NB4 (cell line): ENCODE measurements at places on chromosomes 2 and 18.

DNA sequence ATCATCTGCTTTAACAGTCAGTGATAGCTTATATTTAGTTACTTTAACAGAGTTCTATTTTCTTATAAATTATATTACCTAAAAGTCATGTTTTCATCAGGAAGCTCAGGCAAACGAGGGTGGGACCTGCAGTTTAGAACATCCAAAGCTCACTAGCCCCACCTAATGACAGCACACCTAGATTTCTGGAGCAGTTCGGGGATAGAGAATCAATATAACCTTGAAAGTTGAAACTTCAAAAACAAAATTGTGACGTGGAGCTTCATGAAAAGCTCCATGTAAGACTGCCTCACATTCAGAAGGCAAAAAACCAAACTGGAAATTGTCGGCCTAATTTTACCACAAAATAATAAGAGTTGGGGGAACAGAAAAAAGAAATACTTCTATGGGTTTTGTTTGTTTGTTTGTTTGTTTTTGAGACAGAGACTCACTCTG lies 185.9 kb upstream of the CCDC150 start:
- peak; percentile 66 for DNase-seq

- peak; percentile 16 for DNase-seq
Measured at GRCh38 chr18:35091841-35092240, 50.6 kb downstream of the MAPRE2 start.

GRCh38 chr2:148896136-148896535 lies 21.1 kb downstream of the KIF5C start:
- DNase-seq, result no peak

DNA sequence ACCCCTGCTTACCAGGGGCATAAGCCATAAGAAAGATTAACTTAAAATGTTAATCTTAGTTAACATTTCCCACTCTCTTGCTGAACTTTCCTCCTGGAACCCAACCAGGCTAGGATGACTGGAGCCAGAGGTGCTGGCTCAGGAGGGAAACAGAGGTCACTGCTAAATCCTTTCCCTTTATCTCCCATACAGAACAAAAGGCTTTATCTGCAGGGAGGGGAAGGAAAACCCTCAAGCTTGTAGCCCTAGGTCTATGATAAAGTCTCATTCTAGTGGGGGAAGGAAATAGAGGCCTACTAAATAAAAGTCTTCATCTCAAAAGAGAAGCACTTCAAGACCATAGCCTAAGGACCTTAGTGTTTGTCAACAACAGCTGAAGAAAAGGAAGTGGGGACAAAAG lies 18.6 kb downstream of the HIBCH start:
- no peak for DNase-seq

- no peak for DNase-seq
Measured at GRCh38 chr2:226187616-226188015, 612.0 kb downstream of the IRS1 start.

DNA sequence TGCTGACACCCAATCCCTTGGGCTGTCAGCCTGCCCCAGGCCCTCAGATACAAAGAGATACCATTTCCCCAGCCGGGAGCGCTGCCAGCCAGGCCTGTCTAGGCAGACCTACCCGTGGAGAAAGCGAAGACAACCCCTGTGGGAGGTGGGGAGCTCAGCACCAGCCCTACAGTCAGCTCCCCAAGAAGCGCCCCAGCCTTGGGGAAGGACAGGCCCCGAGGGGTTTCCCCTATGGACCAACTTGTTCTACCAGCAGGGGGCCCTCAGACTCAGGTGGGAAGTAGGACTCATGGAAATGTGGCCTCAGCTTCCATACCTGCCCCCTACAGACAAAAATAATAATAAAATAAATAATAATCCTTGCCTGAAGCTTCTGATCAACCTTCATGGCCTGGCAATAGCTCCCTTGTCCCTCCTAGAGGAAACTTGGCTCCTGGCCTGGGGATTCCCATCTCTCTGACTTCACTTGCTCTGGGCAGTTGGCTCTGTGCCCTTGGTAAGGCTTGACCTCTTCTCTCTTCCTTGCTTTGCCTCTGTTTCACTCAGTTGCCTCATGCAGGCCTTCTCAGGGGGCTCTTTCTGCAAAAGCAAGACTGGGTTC lies 7.0 kb downstream of the SLC35F6 start:
- DNase-seq, result peak; percentile 54

GRCh38 chr2:53334610-53335009 lies 433.0 kb upstream of the CHAC2 start:
- DNase-seq, result no peak

- DNase-seq, result no peak
Measured at GRCh38 chr2:221104361-221104811, 467.7 kb downstream of the EPHA4 start.

GRCh38 chr2:33437297-33437696 lies 39.2 kb upstream of the RASGRP3 start:
- no peak for DNase-seq

- DNase-seq, result no peak
Measured at GRCh38 chr2:101467306-101467705, 7.6 kb downstream of the RFX8 start.
